ENCODE measurements at places on chromosomes 3 and 15. TPM values are rescaled to one million over a fixed set of nuclear protein-coding genes. Genes with fewer than 3 reads are reported as not detected.

Gene B3GALNT1
- total RNA-seq, result 34.8 TPM

Gene ADGRG7
- total RNA-seq, result not detected

Gene NTRK3
- not detected for total RNA-seq

Gene C3orf85
- total RNA-seq, result not detected

Gene SLC7A14
- 1.3 TPM for total RNA-seq

Gene MFN1
- 30.6 TPM for total RNA-seq

Gene GABRB3
- total RNA-seq, result not detected

Gene PEX5L
- not detected for total RNA-seq

Gene TRIM42
- total RNA-seq, result not detected

Data from bladder microvascular endothelial cell (primary cell).